ENCODE measurements at places on chromosomes 2 and 18.

GRCh38 chr2:158045362-158045761 lies 56.3 kb upstream of the UPP2 start:
- no peak for DNase-seq

GRCh38 chr2:124725187-124725586 lies 700.1 kb downstream of the CNTNAP5 start:
- DNase-seq, result no peak

GRCh38 chr18:30451981-30452380 lies 590.6 kb downstream of the DSC3 start:
- DNase-seq, result no peak

GRCh38 chr18:8367217-8367988 lies 241.8 kb upstream of the RAB12 start:
- DNase-seq, result peak; percentile 29

- no peak for DNase-seq
Measured at GRCh38 chr2:140246058-140246457, 1465.9 kb upstream of the NXPH2 start.

DNA sequence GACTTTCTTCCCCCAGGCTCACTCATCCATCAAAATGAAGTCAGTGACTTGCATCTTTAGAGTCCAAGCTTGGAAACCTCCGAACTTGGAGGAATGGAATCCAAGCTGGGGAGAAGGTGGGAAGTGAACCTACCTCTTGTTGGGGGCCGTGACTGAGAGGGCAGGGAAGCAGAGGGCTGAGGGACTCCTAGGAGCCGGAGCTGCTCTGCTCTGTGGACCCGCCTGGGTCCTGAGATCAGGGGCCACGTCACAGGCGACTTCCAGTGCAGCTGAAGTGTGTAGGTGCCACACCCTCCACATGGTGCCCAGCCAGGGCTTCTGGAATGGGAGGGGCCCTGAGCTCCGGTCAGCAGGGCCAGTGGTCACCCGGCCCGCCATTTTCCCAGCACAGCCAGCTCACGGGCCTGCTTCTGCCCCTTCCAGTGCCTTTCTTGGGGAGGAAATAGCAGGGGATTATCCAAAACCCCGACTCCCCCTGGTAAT lies 63.4 kb upstream of the OTOS start:
- no peak for DNase-seq
